Activated T-cell treated with anti-CD3 and anti-CD28 coated beads for 4 hours (primary cell): ENCODE measurements at places on chromosomes 4 and X.

- no peak for DNase-seq
Measured at GRCh38 chr4:38141808-38142500, 181.8 kb downstream of the PTTG2 start.

DNA sequence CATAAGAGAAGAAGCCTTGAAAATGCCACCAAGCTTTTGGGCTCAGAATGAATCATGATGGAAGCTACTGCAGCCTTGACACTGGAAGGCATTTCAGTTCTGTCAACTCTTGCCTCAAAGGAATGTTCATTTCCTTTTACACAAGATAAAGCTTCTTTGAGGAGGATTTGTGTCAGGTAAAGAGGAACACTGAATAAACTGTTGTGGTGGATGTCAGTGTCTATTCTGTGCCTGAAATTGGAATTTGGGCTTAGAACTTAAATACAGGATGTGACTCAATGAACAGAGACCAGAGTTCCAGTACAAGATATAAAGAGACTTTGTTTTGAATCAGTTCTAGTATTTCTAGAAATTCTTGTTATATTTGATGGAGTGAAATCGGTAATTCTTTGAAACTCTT lies 313.2 kb downstream of the PACRGL start:
- DNase-seq, result no peak

DNA sequence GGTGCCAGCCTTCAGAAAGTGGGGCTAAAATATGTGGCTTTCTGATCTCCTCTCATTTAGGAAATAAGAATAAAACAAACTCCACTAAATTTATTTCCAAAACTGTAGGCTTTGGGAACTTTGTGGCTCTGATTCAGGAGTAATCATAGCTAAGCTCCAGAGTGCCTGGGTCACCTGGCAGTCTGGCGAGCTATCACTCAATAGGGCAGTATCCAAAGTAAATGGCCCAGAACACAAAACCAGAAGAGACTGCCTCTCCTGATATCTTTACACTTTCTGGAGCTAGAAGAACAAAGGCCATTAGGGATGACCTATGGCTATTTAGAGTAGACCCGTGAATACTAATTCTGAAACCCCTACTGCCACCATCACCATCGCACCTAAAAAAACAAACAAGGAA lies 17.0 kb upstream of the PPARGC1A start:
- DNase-seq, result no peak

- DNase-seq, result no peak
Measured at GRCh38 chr4:119130365-119131065, 5.1 kb upstream of the MYOZ2 start.

DNA sequence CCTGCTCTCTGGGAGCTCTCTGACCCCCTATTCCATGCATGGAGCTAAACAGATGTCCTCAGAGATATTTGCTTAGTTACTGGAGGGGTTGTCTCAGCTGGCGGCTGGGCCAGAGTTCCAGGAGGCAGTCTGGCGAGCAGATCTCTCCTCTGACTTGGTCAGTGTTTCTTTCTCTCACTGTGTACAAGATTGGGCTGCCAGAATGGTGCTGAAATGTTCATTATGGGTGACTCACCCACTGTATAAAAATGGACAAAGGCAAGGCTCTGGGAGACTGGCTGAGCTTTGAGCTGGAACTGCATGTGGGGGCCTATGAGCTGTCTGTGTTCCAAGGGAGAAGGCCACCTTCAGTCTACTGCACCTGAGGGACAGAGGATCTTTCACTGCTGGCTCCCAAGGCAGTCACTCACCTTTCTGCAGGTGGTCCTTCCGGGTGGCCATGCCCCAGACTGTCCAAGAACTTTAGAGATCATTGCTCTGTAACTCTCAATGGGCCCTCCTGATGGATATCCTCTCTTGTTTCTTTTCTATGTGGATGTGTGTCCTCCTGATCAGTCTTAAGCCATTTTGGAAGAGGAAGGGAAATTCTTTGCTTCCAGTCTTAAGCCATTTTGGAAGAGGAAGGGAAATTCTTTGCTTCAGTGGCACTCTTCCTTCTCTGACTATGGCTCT lies 88.2 kb downstream of the CFAP299 start:
- no peak for DNase-seq

DNA sequence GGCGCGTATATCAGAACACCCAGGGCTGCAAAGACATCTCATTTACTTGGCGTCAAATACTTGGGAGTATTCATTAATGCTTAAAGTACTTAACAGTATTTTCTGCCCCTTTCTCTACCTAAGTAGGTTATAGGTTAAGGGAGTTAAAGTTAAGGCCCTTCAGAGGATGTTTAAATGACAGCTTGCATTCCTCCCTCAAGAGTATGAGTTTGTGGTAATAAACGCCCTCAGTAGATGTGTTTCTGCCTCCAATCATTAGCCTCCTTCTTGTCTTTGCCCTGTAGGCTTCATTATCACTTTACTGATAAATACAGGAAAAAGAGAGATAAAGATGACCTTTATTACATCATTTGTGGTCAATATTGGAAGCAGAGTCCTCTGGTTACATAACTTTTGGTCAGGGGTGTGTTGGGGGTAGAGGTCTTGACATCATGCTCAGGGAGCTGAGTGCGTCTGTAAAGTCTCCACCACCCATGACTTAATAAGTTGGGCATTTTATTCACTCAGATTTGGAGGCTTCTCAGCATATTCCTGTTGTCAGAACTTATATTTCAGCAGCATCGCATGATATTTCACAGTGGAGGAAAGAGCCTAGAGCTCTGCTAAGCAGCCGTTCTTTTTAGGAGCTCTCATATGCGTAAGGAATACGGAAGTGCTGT lies 145.9 kb downstream of the CPE start:
- DNase-seq, result no peak

GRCh38 chrX:63363788-63364187 lies 12.7 kb upstream of the SPIN4 start:
- no peak for DNase-seq

- no peak for DNase-seq
Measured at GRCh38 chr4:16290681-16291420, 64.6 kb upstream of the TAPT1 start.

- DNase-seq, result no peak
Measured at GRCh38 chr4:127250577-127250976, 382.2 kb upstream of the INTU start.

- no peak for DNase-seq
Measured at GRCh38 chr4:160251522-160252170, 1148.8 kb downstream of the RAPGEF2 start.

GRCh38 chrX:19720236-19720635 lies 167.2 kb downstream of the SH3KBP1 start:
- no peak for DNase-seq

GRCh38 chrX:1564750-1565683 lies 26.4 kb upstream of the AKAP17A start:
- no peak for DNase-seq

GRCh38 chr4:73197220-73197619 lies 61.4 kb downstream of the ANKRD17 start:
- DNase-seq, result no peak

- DNase-seq, result no peak
Measured at GRCh38 chr4:104942990-104943743, 203.5 kb upstream of the TET2 start.

DNA sequence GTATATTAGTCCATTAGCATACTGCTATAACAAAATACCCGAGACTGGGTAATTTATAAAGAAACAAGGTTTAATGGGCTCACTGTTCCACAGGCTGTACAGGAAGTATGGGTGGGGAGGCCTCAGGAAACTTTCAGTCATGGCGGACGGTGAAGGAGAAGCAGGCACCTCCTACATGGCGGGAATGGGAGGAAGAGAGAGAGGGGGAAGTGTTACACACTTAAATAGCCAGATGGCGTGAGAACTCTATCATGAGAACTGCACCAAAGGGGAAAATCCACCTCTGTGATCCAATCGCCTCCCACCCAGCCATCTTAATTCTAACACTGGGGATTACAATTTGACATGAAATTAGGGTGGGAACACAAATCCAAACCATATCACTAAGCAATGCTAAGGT lies 98.9 kb upstream of the SH3RF1 start:
- no peak for DNase-seq

GRCh38 chr4:83618431-83618830 lies 82.5 kb downstream of the GPAT3 start:
- DNase-seq, result no peak

GRCh38 chr4:97150966-97151365 lies 992.3 kb downstream of the STPG2 start:
- DNase-seq, result no peak

DNA sequence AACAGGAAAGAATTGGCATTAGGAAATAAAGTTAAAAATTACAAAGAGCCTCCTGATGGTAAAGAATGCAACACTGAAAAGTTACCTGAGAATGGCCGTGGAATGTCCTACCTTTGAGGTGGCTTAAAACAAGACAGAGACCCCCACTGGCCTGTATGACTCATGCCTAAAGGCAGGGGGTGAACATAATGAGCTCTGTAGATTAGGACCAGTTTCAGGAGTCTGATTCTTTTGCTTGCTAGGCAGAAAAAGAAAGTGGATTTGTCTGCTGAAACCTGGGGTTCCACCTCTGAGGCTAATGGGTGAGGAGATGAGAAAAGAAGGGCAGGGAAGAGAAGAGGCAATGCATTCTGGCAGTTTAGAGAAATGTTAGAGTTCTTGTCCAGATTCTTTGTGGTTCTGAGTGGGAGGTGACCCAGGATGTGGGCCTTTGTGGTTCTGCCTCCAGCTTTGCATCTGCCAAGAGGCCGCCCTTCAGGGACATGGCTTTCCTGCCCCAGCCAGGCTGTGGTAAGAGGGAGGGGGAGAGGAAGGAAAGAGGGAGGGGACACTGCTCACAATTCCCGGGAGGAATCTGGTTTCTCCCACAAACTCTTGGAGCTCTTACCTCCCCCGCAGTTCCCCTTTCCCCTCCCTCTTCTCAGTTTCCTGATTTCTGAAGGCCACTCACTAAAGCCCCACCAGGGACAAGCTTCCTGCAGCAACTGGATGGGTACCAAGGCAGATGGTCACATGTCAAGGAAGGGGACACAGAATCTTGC lies 109.6 kb downstream of the EFNB1 start:
- no peak for DNase-seq
